ENCODE measurements at places on chromosomes 2 and 18. TPM values are rescaled to one million over a fixed set of nuclear protein-coding genes. Genes with fewer than 3 reads are reported as not detected.

Gene ITPRID2
- 22.9 TPM for polyA plus RNA-seq

Gene CRYBA2
- not detected for polyA plus RNA-seq

Gene ACADL
- not detected for polyA plus RNA-seq

Gene B3GNT7
- polyA plus RNA-seq: not detected

Gene SLC4A3
- polyA plus RNA-seq: not detected

Gene ADI1
- 79.3 TPM for polyA plus RNA-seq

Gene WBP1
- 115 TPM for polyA plus RNA-seq

Gene BOLL
- not detected for polyA plus RNA-seq

Gene MERTK
- 11.8 TPM for polyA plus RNA-seq

Gene MC5R
- polyA plus RNA-seq: 0.12 TPM

Gene ELP2
- 52.5 TPM for polyA plus RNA-seq

Gene PLA2R1
- polyA plus RNA-seq: not detected

Gene AMER3
- not detected for polyA plus RNA-seq

Gene CNDP1
- polyA plus RNA-seq: not detected

Gene ALPI
- not detected for polyA plus RNA-seq

Gene KATNAL2
- 0.36 TPM for polyA plus RNA-seq

Gene SLC14A1
- polyA plus RNA-seq: not detected

Gene C2orf80
- polyA plus RNA-seq: not detected

Gene ZNF2
- polyA plus RNA-seq: 1.5 TPM

Gene TMEM247
- polyA plus RNA-seq: not detected

Gene TEKT4
- not detected for polyA plus RNA-seq

Gene ALK
- polyA plus RNA-seq: not detected

Gene C2orf15
- 0.29 TPM for polyA plus RNA-seq

Gene ANKRD62
- not detected for polyA plus RNA-seq

Gene ZNF385B
- not detected for polyA plus RNA-seq

Gene POLR1A
- polyA plus RNA-seq: 0.45 TPM

Gene FEV
- not detected for polyA plus RNA-seq

Gene FOSL2
- 24.8 TPM for polyA plus RNA-seq

Gene CEP76
- polyA plus RNA-seq: 3.4 TPM

Gene MYO1B
- polyA plus RNA-seq: not detected

Gene ALPG
- not detected for polyA plus RNA-seq

Gene TUBB8B
- not detected for polyA plus RNA-seq

Gene ANO7
- polyA plus RNA-seq: 0.09 TPM

Gene SUCLG1
- 98.9 TPM for polyA plus RNA-seq

Gene NLRC4
- 27.3 TPM for polyA plus RNA-seq
